ENCODE measurements at places on chromosomes 7 and 10.

GRCh38 chr7:135692055-135692454 is 29.7 kb downstream of the STMP1 start:
- DNase-seq: no peak

GRCh38 chr10:79058899-79059841 is 9.6 kb upstream of the ZMIZ1 start:
- no peak for DNase-seq

DNA sequence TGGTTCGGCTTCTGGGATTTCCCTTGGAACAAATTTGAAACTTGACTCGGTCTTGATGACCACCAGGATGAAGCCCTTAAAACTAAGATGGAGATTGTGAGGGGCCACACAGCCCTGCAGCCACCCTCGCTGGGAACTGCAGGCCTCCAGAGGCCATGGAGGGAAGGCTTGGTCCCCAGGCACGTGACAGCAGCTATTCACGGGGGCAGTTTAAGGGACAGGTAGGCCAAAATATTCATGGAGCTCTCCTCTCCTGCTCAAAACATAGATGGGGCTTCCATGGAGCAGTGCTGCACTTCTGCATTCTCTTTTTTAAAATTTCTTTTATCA is 137.0 kb downstream of the ADCY1 start:
- DNase-seq: no peak

- DNase-seq: no peak
Observed at GRCh38 chr10:77552252-77552651, 85.4 kb downstream of the KCNMA1 start.

GRCh38 chr7:76047305-76047810 is 442 bp downstream of the STYXL1 start:
- DNase-seq: no peak

DNA sequence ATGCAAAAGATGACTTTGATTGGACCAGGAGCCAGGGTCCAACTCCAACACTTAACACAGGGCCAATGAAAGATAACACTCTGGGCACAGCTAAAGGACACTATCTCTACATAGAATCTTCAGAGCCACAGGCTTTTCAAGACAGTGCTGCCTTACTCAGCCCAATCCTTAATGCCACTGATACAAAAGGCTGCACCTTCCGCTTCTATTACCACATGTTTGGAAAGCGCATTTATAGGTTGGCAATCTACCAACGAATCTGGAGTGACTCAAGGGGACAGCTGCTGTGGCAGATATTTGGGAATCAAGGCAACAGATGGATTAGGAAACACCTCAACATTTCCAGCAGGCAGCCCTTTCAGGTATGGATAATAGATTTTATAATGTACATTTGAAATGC is 160.7 kb downstream of the MALRD1 start:
- DNase-seq: no peak

DNA sequence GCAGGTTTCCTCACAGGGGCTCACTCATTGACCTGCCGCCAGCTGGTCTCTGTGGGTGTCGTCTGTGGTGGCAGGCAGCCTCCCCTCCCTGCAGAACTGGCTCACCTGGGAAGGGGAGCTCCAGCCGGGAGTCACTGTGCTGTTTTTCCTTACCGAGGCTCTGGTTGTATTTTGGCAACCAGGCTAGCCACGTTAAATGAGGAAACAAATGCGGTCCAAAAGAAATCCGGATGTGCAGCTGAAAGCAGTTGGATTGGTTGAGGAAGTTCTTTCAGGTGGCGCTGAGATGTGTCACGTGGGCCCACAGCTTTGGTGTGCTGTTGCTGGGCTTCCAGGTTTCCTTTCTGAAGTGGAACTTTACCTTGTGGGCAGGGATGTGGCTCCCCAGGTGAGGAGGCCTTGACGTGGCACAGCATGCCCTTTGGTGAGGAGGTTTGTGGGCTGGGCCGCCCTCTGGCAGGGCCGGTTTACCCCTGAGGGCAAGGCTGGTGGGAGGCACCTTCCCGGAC is 14.2 kb downstream of the MTURN start:
- no peak for DNase-seq

Data from HCEC 1CT (cell line).